Large intestine (tissue), 12 donors: ENCODE measurements at places on chromosomes 11 and 22. TPM values are rescaled to one million over a fixed set of nuclear protein-coding genes. Genes with fewer than 3 reads are reported as not detected.

- no peaks in the 10 kb centered on the region for H3K36me3 ChIP-seq
- peaks cover 71% of the 10 kb centered on the region for H3K27me3 ChIP-seq
- DNase-seq = no peak
- H3K27ac ChIP-seq = peak overlapping the region; percentile 58
- peak overlapping the region; percentile 51 for H3K4me3 ChIP-seq
These were observed 380 bp downstream of the C11orf96 start for GRCh38 chr11:43942662-43943371.

DNA sequence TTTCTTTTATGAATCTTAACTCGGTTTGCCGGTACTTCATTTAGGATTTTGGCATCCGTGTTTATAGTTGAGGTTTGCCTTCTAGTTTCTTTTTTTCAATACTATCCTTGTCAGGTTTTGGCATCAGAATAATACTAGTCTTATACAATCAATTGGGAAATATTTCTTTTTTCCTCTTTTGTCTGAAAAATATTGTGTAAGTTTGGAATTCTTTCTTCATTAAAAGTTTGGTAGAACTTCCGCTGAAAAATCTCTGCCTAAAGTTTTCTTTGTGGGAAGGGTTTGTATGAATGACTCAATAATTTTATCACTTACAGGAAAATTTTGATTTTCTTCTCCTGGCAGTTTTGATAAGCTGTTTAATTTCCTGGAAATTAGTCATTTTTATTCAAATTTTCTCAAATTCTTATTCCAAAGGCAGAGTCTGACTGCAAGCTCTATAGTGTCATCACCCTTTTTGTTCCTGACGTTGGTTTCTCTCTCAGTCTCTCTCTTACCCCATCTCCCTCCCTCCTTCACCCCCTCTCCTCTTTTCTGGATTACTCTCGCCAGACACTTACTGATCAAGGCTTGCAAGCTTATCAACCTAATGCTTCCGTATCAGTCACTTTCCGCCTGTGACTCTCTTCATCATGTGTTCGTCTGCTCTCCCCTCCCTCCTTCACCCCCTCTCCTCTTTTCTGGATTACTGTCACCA, 555.7 kb downstream of the TBC1D22A start:
- H3K4me3 ChIP-seq = no peak overlapping the region
- no peak overlapping the region for H3K27ac ChIP-seq
- no peaks in the 10 kb centered on the region for H3K36me3 ChIP-seq
- no peaks in the 10 kb centered on the region for H3K4me1 ChIP-seq
- no peak for DNase-seq
- no peaks in the 10 kb centered on the region for H3K27me3 ChIP-seq

- no peaks in the 10 kb centered on the region for H3K27me3 ChIP-seq
- no peak overlapping the region for H3K27ac ChIP-seq
- H3K4me1 ChIP-seq = peaks cover 20% of the 10 kb centered on the region
- H3K4me3 ChIP-seq = no peak overlapping the region
- H3K36me3 ChIP-seq = no peaks in the 10 kb centered on the region
- DNase-seq = no peak
These were observed 77.4 kb downstream of the MN1 start for GRCh38 chr22:27724157-27724556.

DNA sequence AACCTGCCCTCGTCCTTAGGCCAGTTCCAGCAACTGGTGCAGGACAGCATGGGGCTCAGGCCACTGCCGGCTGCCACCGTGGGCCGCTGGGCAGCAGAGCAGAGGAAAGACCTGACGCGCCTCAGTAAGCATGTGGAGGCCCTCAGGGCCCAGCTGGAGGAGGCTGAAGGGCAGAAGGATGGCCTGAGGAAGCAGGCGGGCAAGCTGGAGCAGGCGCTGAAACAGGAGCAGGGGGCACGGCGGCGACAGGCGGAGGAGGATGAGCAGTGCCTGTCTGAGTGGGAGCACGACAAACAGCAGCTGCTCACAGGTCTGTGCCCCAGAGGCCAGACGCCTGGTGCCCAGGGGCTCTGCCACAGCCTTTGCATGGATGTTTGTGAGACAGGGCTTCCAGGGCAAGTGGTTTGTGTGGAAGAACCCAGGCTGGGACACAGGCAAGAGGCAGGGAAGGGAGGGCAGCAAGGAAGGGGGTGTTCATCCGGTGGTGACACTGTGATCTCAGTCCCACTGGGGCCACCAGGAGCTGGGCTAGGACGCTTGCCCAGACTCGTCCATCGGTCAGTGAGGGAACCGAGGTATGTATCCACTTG, 13.9 kb downstream of the CCDC157 start:
- DNase-seq = no peak
- H3K4me3 ChIP-seq = no peak overlapping the region
- H3K4me1 ChIP-seq = no peaks in the 10 kb centered on the region
- H3K27me3 ChIP-seq = no peaks in the 10 kb centered on the region
- no peak overlapping the region for H3K27ac ChIP-seq

- H3K36me3 ChIP-seq = peaks cover 65% of the 10 kb centered on the region
- H3K27me3 ChIP-seq = no peaks in the 10 kb centered on the region
- DNase-seq = no peak
- no peak overlapping the region for H3K4me3 ChIP-seq
These were observed 8.3 kb upstream of the C22orf39 start for GRCh38 chr22:19455585-19456370.

- no peaks in the 10 kb centered on the region for H3K27me3 ChIP-seq
- no peak overlapping the region for H3K4me3 ChIP-seq
- peaks cover 31% of the 10 kb centered on the region for H3K36me3 ChIP-seq
- DNase-seq = no peak
- no peaks in the 10 kb centered on the region for H3K4me1 ChIP-seq
- no peak overlapping the region for H3K27ac ChIP-seq
These were observed 47.9 kb downstream of the CLDN25 start for GRCh38 chr11:113827477-113827876.

- no peaks in the 10 kb centered on the region for H3K27me3 ChIP-seq
- H3K27ac ChIP-seq = no peak overlapping the region
- peaks cover 23% of the 10 kb centered on the region for H3K36me3 ChIP-seq
- no peak for DNase-seq
These were observed 5.8 kb downstream of the RNF214 start for GRCh38 chr11:117238221-117238620.

DNA sequence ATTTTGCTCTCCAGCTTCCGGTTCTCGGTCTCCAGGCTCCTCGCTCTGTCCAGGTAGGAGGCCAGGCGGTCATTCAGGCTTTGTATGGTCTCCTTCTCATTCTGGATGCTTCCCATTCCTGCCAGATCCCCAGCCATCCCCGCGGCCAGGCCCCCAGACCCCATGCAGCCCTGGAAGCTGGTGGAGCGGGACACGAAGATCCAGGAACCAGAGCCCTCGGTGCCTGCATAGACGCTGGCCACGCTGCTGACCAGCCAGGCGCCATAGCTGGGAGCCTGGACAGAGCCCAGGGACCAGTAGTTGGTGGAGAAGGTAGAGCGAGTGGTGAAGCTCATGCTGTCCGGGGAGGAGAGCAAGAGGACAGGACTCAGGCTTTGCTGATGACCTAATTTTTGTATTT, 11.8 kb downstream of the KLHL22 start:
- no peak overlapping the region for H3K27ac ChIP-seq
- H3K4me1 ChIP-seq = no peaks in the 10 kb centered on the region
- no peaks in the 10 kb centered on the region for H3K27me3 ChIP-seq
- no peak overlapping the region for H3K4me3 ChIP-seq
- no peak for DNase-seq

DNA sequence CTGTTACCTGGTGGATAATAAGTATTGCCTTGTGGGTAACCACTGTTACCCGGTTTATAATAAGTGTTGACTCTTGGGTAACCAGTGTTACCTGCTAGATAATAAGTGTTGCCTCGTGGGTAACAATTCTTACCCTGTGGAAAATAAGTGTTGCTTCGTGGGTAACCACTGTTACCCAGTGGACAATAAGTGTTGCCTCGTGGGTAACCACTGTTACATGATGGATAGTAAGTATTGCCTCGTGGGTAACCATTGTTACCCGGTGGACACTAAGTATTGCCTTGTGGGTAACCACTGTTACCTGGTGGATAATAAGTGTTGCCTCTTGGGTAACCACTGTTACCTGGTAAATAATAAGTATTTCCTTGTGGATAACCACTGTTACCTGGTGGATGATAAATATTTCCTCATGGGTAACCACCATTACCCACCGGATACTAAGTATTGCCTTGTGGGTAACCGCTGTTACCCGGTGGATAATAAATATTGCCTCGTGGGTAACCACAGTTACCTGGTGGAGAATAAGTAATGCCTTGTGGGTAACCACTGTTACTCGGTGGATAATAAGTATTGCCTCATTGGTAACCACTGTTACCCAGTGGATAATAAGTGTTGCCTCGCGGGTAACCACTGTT, 8.7 kb upstream of the NXPE4 start:
- no peak for DNase-seq
- no peak overlapping the region for H3K4me3 ChIP-seq
- H3K27me3 ChIP-seq = no peaks in the 10 kb centered on the region
- H3K27ac ChIP-seq = no peak overlapping the region

GRCh38 chr11:17477361-17477760, 716 bp upstream of the ABCC8 start:
- H3K27ac ChIP-seq = no peak overlapping the region
- no peaks in the 10 kb centered on the region for H3K36me3 ChIP-seq
- H3K4me1 ChIP-seq = peaks cover 11% of the 10 kb centered on the region
- DNase-seq = no peak
- peaks cover 63% of the 10 kb centered on the region for H3K27me3 ChIP-seq
- no peak overlapping the region for H3K4me3 ChIP-seq

DNA sequence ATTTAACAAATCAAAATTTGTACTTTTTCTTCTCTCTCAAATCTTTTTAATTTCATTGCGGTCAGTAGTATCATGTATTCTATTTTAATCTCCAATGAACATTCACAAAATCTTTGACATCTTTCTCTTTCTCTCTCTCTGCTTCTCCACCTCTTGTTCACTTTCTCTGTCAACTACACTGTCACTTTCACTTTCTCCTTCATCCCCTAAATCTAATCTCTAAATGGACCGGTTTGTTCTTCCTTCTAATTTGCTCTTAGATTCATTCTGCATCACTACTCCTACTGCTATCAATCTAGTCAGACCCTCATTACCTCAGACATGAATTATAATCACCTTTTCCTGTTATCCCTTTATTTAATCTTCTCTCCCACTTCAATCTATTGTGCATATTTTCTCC, 18.6 kb downstream of the CCDC73 start:
- no peak overlapping the region for H3K27ac ChIP-seq
- no peaks in the 10 kb centered on the region for H3K27me3 ChIP-seq
- no peak for DNase-seq
- no peak overlapping the region for H3K4me3 ChIP-seq
- no peaks in the 10 kb centered on the region for H3K36me3 ChIP-seq
- no peaks in the 10 kb centered on the region for H3K4me1 ChIP-seq

DNA sequence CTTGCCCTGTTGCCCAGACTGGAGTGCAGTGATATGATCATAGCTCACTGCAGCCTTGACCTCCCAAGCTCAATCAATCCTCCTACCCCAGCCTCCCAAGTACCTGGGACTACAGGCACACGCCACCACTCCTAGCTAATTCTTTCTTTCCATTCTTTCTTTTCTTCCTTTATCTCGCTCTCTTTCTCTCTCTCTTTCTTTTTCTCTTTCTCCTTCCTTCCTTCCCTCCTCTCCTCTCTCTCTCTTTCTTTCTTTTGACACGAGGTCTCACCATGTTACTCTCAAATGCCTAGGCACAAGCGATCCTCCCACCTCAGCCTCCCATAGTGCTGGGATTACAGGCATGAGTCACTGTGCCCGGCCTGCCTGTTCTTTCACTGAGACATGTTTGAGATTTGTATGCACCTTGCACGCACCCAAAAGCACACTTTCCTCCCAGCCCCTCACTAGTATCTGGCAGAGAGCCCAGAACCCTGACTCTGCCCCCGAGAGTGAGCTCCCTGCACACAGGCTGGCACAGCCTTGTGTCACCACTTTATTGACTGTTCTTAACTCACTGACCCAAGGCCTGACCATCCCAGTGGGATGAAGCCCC, 56.8 kb downstream of the CD6 start:
- no peak for DNase-seq
- H3K27ac ChIP-seq = no peak overlapping the region
- H3K36me3 ChIP-seq = no peaks in the 10 kb centered on the region
- H3K4me3 ChIP-seq = no peak overlapping the region
- H3K27me3 ChIP-seq = peaks cover 19% of the 10 kb centered on the region

The HEPHL1 gene
- 0.54 TPM for polyA plus RNA-seq

The TMEM25 gene
- 57.8 TPM for polyA plus RNA-seq

The TSPAN32 gene
- polyA plus RNA-seq = 77.1 TPM

The OR4D10 gene
- not detected for polyA plus RNA-seq

The NEFH gene
- polyA plus RNA-seq = 5.6 TPM

The KCNK4 gene
- polyA plus RNA-seq = 0.09 TPM

The UPB1 gene
- 12.2 TPM for polyA plus RNA-seq

The OR51B4 gene
- 0.07 TPM for polyA plus RNA-seq

The ABCG4 gene
- polyA plus RNA-seq = 1.2 TPM

The RAG1 gene
- polyA plus RNA-seq = 3.5 TPM

The PRG3 gene
- polyA plus RNA-seq = 0.07 TPM

The SYT12 gene
- polyA plus RNA-seq = 0.06 TPM

The MAJIN gene
- 0.09 TPM for polyA plus RNA-seq

The UVRAG gene
- 13.8 TPM for polyA plus RNA-seq
